CD4-positive, alpha-beta T cell treated with Interleukin-10 for 1 hour (primary cell): ENCODE measurements at places on chromosomes 6 and 20.

GRCh38 chr6:11366183-11366933, 133.9 kb upstream of the NEDD9 start:
- DNase-seq: peak; percentile 74

DNA sequence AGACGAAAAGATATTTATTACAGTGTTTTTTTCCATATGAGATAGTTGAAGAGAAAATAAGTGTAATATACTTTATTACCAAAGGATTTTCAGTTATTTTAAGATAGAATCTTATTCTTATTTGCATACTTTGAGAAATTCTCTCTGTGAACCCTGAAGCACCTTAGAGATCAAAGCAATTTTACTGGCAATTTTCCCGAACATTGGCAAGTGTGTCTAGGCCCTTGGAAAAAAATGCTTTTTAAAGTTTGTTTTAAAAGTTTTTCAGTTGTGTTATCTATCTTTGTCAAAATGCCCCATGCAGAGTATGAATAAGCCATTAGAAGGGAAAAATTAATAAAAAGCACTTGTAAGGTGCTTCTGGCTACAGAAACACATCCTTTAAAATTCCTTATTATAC, 276.8 kb upstream of the HSF2 start:
- no peak for DNase-seq

GRCh38 chr6:33123732-33124524, 48.1 kb downstream of the HLA-DPB1 start:
- peak; percentile 39 for DNase-seq

- DNase-seq: no peak
Observed at GRCh38 chr6:45576648-45577624, 199.2 kb upstream of the SUPT3H start.

DNA sequence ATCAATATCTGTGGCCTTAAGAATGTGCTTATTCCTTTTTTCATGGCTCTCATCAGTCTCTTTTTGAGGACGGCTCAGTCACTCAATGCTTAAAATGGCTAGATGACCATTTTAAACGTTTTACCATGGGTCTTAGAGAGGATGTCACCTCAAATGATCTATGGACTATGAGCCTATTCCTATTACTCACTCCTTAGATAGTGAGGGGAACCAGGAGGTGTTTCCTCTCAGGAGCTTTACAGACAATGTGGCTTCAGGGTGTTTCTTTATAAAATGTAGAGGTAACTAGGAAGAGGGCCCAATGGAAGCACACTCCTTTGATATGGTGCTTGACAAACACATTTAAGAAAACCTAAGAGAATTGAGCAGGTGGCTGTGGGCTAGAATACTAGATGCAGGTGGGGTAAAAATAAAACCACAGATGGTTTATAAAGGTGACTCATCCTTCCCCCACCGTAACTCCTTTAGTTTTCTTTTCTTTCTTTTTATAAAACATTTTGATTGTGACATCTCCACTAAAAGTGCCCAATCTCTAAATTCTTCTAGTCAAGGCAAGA, 1.5 kb upstream of the TMEM200A start:
- no peak for DNase-seq

GRCh38 chr6:71326611-71327010, 38.0 kb downstream of the OGFRL1 start:
- no peak for DNase-seq

GRCh38 chr6:4672772-4673171, 103.4 kb upstream of the CDYL start:
- no peak for DNase-seq

GRCh38 chr6:116398316-116399010, 27.7 kb downstream of the DSE start:
- DNase-seq: no peak
